ENCODE measurements at places on chromosomes 1 and 21. TPM values are rescaled to one million over a fixed set of nuclear protein-coding genes. Genes with fewer than 3 reads are reported as not detected.

The C4BPA gene
- not detected for total RNA-seq

The DCDC2B gene
- total RNA-seq, result not detected

The LCE1A gene
- total RNA-seq, result not detected

The LCE2B gene
- not detected for total RNA-seq

The CFHR4 gene
- total RNA-seq, result not detected

The MYOM3 gene
- 0.04 TPM for total RNA-seq

The NPPB gene
- total RNA-seq, result not detected

The SFT2D2 gene
- 54.3 TPM for total RNA-seq

The ADPRS gene
- total RNA-seq, result 26.2 TPM

The KCNJ15 gene
- 0.33 TPM for total RNA-seq

The RHOU gene
- total RNA-seq, result 0.38 TPM
